ENCODE measurements at places on chromosomes 7 and 10.

GRCh38 chr10:126101325-126101724, 205.0 kb downstream of the FANK1 start:
- no peak for DNase-seq

DNA sequence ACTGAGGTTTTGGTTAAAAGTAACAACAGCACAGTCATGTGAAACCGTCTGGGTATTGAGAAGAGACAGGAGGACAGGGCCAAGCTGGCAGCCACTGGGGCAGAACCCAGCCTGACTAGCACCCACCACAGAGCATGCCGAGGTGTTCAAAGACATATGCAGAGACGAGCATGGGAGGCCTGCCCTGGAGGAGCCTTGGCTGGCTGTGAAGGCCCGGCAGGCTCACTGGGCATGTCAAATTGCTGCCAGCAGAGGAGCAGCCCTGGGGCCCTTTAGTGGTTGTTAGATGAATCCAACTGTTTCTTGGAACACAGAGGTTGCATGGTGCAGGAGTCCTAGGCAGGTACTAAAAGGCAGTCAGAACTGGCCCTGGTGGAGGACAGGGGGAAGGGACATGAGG, 5.0 kb upstream of the GDF2 start:
- DNase-seq, result no peak

- no peak for DNase-seq
Observed at GRCh38 chr7:105773030-105773460, 103.4 kb downstream of the ATXN7L1 start.

- no peak for DNase-seq
Observed at GRCh38 chr7:156764766-156765165, 124.2 kb downstream of the RNF32 start.

DNA sequence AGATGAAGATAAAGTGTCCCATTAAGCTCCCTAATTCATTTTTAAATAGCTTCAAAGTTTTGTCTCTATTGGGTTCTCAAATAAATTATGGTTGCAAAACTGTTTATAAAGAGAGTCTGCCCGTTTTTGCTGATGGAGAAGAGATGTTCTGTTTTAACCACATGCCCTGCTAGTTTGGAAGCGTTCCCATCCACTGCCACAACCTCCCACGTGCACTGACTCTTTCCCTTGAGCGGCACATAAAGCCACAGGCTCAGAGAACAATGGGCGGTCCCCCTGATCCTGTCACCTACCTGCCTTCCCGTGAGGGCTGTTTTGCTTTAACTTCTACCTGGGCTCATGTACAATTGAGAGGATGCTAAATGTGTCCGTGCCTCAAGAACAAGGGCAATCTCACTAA, 65.5 kb downstream of the CPVL start:
- DNase-seq, result no peak

DNA sequence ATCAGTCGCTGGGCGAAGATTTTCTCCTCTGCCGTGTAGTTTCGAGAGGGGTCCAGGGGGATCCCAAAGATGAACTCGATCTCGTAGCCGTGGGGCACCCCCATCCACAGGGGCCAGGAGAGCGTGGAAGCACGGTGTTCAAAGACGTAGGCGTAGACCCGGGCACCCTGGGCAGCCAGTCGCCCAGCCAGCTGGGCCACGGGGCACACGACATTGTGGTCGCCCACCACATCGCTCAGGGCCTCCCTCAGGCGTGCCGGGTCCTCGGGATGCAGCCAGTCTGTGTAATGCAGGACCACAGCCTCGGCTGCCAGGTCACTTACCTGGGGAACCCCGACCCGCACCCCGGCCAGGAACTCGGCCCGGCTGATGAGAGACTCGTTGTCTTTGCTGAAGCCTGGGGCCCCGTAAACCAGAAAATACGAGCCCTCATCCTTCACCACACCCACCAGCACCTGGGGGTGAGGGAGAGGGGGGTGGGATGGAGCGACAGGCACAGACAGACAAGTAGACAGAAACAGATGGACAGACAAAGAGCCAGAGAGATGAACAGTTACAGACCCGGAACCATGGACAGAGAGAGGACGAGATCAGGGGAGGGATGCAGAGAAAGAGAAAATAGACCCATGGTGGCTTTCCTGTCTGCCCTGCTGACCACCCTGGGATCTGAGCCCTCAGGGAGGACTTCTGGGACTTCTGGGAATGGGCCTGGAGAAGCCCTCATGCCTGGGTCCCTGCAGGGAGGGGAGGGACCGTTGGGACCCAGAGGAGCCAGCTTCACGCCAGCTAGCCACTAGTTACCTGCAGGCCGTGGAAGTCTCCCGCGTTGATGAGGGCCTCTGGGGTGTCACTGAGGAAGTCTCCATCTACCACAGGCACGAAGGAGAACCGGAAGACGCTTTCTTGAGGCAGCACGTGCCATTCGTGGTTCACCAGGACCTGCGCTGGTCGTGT, 3.0 kb downstream of the ACHE start:
- no peak for DNase-seq

- peak; percentile 46 for DNase-seq
Observed at GRCh38 chr10:123582084-123582989, 83.8 kb upstream of the GPR26 start.

- no peak for DNase-seq
Observed at GRCh38 chr10:129637010-129637409, 170.0 kb downstream of the MGMT start.

- no peak for DNase-seq
Observed at GRCh38 chr10:130003166-130003565, 39.1 kb upstream of the EBF3 start.

- no peak for DNase-seq
Observed at GRCh38 chr7:45702751-45703150, 128.6 kb downstream of the ADCY1 start.

- no peak for DNase-seq
Observed at GRCh38 chr10:48607356-48608278, 2.7 kb upstream of the ARHGAP22 start.

GRCh38 chr10:114350751-114351150, 53.6 kb downstream of the AFAP1L2 start:
- DNase-seq, result no peak

DNA sequence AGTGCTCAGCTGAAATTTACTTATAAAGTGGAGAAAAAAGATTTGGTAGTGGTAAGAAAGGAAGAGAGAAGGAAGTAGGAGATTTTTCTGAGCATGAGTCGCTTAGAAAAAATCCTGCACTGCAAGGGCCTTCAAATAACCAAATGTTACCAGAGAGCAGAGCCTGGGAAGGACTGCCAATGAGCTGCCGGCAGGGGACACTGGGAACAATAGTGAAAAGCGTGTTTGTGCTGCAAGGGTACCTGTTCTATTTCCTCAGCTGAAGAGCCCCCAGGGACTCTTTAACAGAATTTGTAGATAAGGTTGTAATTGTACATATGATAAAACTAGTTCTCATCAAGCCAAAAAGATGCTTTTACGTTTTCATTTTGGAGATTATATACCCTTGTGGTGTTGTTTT, 696.3 kb upstream of the C7orf33 start:
- no peak for DNase-seq

- DNase-seq, result no peak
Observed at GRCh38 chr10:43971306-43971705, 322.6 kb upstream of the ZNF32 start.

- no peak for DNase-seq
Observed at GRCh38 chr10:42981358-42982236, 95.3 kb upstream of the RET start.

GRCh38 chr7:121006711-121007315, 18.3 kb downstream of the CPED1 start:
- no peak for DNase-seq

GRCh38 chr10:17138460-17139042, 8.9 kb upstream of the CUBN start:
- DNase-seq, result no peak

DNA sequence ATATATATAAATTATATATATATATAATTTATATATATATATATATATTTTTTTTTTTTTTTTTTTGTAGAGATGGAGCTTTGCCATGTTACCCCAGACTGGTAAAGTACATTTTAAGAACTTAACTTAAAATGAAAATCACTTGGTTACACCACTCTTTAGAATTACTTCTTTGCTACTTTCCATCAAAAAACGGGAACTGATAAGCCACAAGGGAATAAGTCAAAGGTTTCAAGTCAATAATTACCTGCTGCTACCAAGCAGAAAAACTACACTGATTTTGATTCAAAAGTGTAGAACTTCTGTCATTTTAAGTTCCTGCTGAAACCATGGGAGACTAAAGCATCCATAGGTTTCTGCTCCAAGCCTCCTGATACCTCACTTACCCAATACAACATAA, 12.2 kb downstream of the PPA1 start:
- DNase-seq, result no peak

DNA sequence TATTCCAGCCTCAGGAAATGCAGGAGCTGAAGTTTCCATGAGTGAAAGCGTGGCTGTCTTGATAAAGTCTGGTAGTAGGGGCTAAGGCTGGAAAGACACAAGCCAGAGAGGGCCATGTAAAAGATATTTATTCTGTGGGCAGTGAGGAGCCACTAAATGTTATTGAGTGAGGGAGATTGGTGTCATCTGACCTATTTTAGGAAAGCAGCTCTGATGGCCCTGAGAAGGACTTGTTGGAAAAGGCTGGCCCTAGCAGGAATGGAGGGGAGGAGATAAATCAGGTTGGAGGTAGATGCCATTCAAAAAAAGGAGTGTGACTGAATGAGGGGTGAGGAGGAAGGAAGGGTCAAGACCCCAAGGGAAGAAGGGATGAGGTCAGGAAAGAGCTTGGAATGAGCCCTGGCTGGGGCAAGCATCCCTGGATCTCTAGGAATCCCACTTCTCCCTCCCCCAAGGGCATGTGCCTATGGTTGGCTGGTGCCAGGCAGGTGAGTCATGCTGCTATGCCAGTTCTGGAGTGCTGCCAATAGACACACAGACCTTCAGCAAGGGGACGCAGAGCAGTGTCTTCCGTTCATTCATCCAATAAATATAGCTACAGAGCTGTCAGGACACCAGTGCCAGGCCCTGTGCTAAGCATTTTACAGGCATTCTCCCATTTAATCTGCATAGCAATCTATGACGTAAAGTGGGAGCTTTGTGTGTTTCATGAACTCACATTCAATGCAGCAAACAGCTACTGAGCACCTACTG, 2.0 kb downstream of the ANKRD2 start:
- no peak for DNase-seq

All from stimulated activated CD4-positive, alpha-beta T cell treated with anti-CD3 and anti-CD28 coated beads, Interleukin-1b, Interleukin-23, amount 100 ng/mL, for 1 hour (primary cell).